Stimulated activated naive CD8-positive, alpha-beta T cell treated with anti-CD3 and anti-CD28 coated beads, Interleukin-15, Interleukin-2, amounts not matched to agents 100 U/mL and 50 U/mL, for 24 hours (primary cell): ENCODE measurements at places on chromosomes 1 and 21.
A peak's percentile ranks its signal among the peaks of the same experiment; 100 is the strongest.

- DNase-seq = no peak
Measured at GRCh38 chr1:240693036-240693435, 81.1 kb upstream of the GREM2 start.

GRCh38 chr1:150186789-150187559 is 37.3 kb downstream of the PLEKHO1 start:
- no peak for DNase-seq

- DNase-seq = no peak
Measured at GRCh38 chr1:44895919-44896734, 53.1 kb upstream of the PTCH2 start.

DNA sequence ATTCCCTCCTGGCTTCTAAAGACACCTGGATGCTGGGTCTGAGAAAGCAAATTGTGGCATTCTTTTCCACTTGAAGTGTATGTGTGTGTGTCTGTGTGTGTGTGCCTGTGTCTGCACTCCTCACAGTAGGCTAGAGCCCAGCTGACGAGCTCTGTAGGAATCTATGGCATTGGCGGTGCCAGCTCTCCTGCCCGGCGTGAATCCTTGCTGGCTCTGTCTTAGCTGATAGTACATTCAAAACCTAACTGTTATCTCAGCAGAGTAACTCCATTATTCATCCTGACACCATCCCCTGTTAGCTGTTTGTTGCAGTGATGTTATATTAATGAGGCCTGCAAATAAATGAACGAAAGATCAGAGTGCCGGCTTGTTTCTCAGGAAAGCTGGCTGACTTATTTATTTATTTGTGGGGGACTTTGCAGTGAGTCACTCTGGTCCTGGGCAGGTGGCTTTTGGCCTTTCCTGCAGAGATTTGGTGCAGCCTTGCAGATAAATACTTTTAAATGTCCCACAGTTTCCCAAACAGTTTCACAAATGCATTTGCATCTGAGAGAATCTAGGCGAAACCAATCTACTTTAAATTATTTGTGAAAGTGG is 160.6 kb upstream of the CD34 start:
- DNase-seq = no peak

GRCh38 chr1:78511334-78511733 is 20.6 kb downstream of the PTGFR start:
- no peak for DNase-seq

DNA sequence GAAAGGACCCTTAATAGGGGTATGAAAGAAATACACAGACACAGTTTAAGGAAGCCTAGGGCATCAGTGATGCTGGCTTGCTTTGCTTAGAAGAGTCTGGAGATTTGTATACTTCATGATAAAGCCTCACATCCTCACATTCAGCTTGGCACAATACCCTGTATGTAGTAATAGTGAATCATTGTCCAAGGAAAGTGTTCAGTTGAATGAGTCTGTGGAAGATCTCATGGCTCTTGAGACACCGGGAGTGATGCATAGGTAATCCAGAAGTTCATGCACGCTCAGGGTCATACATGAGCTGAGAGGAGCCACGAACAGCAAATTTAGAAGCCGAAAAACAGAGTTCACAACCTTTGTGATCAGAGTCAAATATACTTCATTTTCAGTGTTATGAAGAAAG is 537.2 kb upstream of the TMPRSS15 start:
- DNase-seq = no peak

- DNase-seq = no peak
Measured at GRCh38 chr1:14541348-14541747, 57.1 kb upstream of the KAZN start.

DNA sequence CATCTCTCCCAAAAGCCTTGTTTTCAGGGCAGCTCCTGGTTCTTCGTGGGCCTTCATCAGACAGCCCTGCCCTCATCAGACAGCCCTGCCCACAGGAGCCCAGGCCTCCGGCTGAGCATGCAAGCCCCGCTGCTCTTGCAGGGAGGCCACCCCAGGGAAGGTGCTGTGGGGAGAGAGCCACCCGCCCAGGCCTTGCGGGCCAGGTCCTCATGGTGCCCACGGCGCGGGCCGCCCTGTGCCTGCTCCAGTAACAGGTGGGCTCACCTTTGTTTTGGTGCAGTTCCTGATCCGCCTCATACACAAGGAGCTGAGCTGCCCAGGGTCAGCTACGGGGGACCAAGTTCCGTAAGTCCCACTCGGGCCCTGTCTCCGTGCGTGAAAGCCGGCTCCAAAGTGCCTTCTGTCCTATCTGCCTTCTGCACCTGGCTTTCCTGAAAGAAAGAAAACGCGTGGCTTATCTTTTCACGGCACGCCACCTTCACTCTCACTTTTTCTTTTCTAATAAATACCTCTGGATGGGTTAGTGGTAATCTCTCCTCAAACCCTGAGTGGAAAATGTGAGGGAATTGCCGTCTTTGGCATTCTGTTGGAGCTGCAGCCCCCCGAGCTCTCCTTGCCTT is 65.9 kb downstream of the SLC37A1 start:
- DNase-seq = no peak

DNA sequence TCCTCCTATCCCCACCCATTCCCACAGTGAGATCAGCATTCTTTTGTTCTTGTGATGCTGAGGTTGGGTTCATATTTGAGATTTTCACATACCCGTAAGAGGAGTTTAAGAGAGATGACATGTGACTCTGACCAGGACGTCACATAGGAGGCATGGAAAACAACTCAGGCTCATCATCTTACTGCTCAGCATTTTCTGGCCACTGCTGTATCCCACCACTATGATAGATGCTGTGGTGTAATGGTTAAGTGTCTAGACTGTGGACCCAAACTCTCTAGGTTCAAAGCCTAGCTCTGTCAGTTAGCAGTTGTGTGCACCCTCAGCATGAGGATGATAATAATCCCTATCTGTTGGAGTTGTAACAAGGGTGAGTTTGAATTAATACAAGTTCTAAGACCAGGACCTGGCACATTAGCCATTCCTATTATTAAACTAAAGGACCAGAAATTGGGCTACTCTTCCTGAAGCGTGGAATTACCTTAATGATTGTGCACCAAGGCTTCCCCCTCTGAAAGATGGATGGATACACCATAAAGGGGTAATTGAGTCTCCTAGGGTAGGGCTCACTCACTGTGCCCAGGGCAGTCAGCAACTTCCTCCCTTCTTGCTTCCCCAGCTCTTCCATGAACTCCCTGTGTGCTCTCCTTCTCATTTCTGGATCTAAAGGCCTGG is 40.9 kb downstream of the LGR6 start:
- no peak for DNase-seq

GRCh38 chr1:80989455-80989854 is 811.3 kb upstream of the ADGRL2 start:
- no peak for DNase-seq

DNA sequence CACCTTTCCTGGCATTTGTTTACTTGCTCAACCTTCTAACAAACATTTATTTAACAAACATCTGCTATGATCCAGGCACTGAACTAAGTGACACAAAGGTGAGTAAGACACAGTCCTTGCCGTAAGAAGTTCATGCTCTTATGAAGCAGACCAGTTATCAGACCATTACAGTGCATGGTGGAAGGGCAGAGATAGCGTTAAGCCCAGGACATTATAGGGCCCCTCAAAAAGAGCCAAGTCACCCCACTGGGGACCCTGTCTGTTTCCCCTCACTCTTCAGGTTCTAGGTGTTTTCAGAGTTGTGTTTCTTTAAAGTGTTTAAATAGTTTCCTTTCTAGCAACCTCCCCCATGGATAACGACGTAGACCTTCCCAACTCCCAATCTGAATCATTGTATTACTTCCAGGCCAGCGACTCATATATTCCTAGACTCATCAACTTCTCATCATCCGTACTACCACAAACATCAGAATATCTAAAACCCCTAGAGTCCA is 39.3 kb downstream of the TCP10L start:
- no peak for DNase-seq

DNA sequence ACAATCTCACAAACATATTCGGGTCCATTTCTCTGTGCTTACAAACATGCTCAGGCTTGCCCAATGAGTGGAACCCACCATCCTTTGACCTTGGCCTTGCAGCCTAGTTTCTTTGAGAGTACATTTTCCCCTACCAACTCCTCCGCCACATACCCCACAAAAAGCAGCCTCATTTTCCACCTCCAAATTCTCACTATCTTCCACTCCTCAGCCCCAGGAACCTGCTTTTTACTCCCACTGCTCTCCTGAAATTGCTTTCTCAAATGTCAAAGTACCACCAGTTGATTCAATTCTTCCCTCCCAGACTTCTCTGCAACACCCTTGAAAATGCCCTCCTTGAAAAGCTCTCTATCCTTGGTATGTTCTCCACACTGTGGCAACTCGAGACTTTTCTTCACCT is 103.8 kb downstream of the RUNX1 start:
- peak; percentile 48 for DNase-seq

DNA sequence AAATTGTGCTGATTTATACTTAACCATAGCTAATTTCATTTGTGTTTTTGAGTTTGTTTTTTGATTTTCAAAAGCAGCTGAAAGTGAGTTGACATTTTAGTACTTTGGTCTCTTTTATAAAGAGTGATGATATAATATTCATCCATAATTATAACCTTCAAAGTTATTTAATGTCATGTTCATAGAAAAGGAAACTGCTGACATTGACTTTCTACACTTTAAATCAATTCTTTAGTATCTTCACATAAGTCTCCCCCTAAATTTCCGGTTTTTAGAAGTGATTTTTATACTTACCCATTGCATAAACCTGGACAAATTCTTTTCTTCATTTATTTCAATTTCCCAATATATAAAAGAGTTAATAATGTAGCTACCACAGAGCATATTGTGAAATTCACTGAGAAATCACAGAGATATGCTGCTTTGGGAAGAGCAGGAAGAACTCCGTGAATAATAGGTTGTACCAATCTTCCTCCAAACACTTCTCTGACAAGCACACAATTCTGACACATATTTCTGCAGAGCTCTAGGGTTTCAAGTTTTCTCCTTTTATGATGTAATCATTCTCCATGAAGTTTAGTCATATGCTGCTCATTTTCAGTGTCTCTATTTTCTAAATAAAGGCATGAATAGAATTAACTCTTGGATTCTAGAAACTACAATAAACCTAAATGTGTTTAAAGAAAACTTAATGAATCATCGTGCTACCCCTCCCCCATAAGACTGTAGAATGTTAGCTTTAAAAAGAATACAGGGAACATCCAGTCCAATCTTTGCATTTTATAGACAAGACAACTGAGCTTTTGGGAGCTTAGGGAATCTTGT is 25.6 kb upstream of the CDC42BPA start:
- DNase-seq = no peak

GRCh38 chr1:146036965-146037646 is 15.6 kb upstream of the HJV start:
- peak; percentile 80 for DNase-seq

GRCh38 chr1:55378582-55378981 is 163.4 kb upstream of the USP24 start:
- DNase-seq = peak; percentile 50

DNA sequence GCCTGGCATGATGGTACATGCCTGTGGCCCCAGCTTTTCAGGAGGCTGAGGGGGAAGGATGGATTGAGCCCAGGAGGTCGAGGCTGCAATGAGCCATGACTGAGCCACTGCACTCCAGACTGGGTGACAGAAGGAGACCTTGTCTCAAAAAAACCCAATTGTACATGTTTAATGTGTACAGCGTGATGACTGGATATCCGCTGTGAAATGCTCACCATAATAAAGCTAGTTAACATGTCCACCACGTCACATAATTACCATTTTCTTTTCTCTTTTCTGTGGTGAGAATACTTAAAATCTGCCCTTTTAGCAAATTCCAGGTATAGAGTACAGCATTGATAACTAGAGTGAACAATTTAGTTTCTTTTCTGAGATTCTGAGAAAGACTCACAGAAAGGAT is 24.0 kb downstream of the TMPRSS2 start:
- no peak for DNase-seq

GRCh38 chr1:112710586-112710985 is 3.7 kb upstream of the RHOC start:
- no peak for DNase-seq

- DNase-seq = no peak
Measured at GRCh38 chr21:45293726-45294401, 6.2 kb upstream of the POFUT2 start.

DNA sequence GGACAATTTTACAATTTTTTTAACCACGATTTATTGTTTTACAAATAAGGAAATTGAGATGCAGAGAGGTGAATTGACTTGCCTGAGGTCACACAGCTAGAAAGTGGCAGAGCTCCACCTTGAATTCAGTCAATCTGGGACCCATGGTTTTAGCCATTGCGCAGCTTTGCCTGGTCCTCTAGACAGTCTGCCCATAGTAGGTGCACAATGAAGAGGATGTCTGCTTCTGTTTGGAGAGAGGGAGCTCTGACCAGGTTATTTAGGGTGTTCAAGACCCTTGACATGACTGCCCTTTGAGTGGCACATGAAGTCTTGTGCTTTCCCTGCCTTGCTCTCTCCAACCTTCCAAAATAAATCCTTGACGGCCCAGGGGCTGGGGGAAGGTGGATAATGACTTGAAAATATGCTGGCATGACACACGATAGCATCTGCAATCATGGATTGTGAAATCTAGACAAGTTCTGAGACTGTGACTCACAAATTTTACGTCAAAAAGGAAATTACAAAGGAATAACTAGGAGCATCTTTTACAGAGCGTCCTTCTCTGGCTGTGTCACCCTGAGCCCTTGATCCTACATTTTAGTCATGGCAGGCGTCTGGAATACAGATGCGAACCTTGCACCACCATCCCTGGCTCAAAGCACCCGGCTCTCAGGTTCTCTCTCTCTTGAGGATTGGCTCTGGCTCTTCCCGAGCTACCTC is 26.2 kb upstream of the ID3 start:
- DNase-seq = no peak

DNA sequence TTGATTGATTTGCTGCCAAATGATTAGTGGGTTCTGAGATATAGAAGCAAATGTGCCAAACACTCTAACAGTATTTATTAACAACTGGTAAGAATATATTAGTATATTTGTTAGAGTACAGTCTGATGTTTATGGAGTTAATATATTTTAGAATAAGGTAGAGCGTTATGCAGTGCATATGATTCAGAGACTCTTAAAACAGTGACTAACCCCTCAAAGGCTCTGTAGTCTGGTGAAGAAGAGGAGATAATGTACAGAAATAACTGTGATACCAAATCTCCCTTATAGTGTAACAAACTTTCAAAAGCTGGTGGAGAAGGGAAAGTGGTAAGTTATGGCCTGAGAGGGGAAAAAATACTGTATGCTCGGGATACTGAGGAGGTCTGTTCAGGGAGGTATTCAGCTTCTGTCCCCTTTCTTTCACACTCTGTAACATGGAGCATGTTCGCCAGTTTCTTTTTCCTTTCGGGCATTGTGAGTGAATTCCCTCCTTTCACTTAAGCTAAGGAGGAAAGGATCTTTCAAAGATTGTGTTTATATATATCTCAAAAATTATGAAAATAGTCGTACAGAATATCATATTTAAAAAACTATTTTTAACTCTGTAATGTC is 121.2 kb downstream of the ADGRL2 start:
- no peak for DNase-seq

- no peak for DNase-seq
Measured at GRCh38 chr1:74697832-74698231, 24.2 kb upstream of the ERICH3 start.

GRCh38 chr1:14514739-14515138 is 83.7 kb upstream of the KAZN start:
- no peak for DNase-seq

DNA sequence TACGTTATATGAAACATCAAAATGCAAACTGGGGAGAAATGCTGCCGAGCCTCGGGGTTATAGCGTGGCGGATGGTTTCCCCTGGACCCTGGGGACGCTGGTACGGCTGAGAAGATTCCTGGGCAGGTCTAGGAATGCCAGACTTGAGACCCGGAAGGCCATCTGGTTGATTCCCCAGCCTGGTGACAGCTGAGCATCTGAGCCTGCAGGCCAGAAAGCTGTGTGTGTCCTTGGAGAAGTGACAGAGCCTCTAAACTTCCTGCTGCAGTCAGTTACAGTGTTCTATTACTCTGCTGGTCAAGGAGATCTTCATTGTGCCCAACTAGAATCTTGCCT is 2.3 kb downstream of the VASH2 start:
- no peak for DNase-seq
